ENCODE measurements at places on chromosomes 7 and 10. TPM values are rescaled to one million over a fixed set of nuclear protein-coding genes. Genes with fewer than 3 reads are reported as not detected.

The CARD11 gene
- 0.82 TPM for total RNA-seq

The ZCCHC24 gene
- total RNA-seq, result 7.8 TPM

- no peaks in the 10 kb centered on the region for H3K36me3 ChIP-seq
- DNase-seq, result no peak
- H3K4me3 ChIP-seq, result no peak overlapping the region
- no peaks in the 10 kb centered on the region for H3K4me1 ChIP-seq
Observed at GRCh38 chr7:20083781-20084180, 133.4 kb downstream of the MACC1 start.

DNA sequence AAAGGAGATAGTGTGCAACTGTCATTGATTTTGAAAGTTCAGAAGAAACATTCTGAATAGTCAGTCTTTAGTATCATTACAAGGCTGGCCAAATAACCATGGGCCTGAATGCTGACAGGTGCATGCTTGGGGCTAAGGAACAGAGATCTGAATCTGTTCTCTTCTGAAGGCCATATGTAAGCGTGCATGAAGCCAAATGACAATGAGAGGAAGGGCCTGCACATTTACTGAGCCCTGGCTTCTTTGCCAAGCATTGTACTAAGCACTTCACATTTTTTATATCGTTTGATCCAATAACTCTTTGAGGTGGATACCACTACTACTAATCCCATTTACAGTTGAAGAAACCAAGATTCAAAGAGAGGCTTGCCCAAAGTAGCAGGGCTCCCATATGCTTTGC, 22.5 kb upstream of the TIAL1 start:
- H3K4me3 ChIP-seq, result no peak overlapping the region
- H3K4me1 ChIP-seq, result peaks cover 4% of the 10 kb centered on the region
- no peak overlapping the region for H3K27ac ChIP-seq
- DNase-seq, result no peak
- no peaks in the 10 kb centered on the region for H3K27me3 ChIP-seq
- no peaks in the 10 kb centered on the region for H3K36me3 ChIP-seq

DNA sequence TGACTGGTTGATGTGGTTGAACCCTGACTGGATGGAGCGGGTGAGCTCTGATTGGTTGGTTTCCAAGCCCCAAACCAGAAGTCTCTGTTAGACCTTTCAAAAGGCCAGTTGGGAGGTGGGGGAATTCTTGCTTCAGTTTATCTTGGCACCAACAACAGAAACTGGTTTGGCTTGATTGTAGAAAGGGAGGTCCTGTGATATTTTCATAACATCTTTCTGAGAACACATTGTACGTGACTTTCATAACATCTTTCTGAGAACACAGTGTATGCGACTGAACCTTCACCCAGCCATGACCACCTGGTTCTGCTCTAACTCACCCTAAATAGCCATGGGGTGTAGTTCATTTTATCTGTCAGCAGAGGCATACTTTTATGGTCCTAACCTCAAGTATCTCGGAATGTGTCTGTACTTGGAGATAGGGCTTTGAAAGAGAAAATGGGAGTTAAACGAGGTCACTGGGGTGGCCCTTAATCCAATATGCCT, 88.3 kb downstream of the GALNT17 start:
- no peaks in the 10 kb centered on the region for H3K36me3 ChIP-seq
- H3K4me1 ChIP-seq, result no peaks in the 10 kb centered on the region
- no peak overlapping the region for H3K4me3 ChIP-seq
- no peak for DNase-seq
- no peaks in the 10 kb centered on the region for H3K27me3 ChIP-seq

- H3K27ac ChIP-seq, result no peak overlapping the region
- no peaks in the 10 kb centered on the region for H3K36me3 ChIP-seq
- peak overlapping the region; percentile 36 for H3K4me3 ChIP-seq
- DNase-seq, result no peak
- no peaks in the 10 kb centered on the region for H3K4me1 ChIP-seq
- H3K27me3 ChIP-seq, result peaks cover 6% of the 10 kb centered on the region
Observed at GRCh38 chr10:26621889-26622711, 75.4 kb upstream of the PDSS1 start.

The SEPHS1 gene
- total RNA-seq, result 47.1 TPM

GRCh38 chr7:145082366-145083161, 246.7 kb upstream of the TPK1 start:
- H3K27ac ChIP-seq, result no peak overlapping the region
- no peaks in the 10 kb centered on the region for H3K36me3 ChIP-seq
- H3K27me3 ChIP-seq, result no peaks in the 10 kb centered on the region
- no peaks in the 10 kb centered on the region for H3K4me1 ChIP-seq
- no peak for DNase-seq
- no peak overlapping the region for H3K4me3 ChIP-seq

DNA sequence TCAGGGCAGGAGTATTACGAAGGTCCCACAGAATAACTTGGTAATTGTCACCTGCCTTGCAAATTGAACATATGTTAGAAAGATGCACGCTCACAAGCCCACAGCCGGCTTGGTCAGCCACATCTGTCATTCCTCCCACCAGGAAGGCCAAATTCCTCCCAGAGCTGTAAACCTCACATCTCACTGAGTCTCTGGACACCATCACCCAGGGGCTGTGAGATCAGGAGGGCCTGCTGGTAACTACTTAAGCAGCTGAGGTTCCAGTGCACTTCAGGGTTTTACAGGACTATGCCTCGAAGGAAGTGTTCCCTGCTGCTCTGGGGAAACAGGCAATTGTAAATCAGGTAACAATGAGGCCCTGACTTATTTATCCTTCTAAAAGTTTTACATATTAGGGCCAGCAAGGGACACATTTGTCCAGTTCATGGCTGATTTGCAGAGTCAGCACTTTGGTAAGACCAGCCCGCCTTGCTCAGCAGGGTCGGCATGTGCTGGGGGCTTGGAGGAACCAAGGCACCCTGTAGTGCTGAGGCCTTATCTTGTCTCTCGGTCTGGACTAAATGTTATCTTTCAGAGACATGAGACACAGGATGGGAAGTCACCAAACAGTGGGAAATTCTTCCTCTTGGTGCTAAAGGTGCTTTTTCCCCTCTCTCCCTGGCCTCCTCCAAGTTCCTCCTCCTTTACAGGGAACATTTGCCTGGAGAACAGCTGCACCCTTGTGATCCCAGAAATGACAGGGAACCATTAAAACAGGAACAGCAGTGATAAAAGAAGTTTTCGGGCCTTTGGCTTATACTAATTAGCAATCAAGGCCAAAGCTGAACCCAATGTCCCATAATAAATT, 34.3 kb downstream of the PYROXD2 start:
- no peak for DNase-seq
- no peak overlapping the region for H3K27ac ChIP-seq
- no peak overlapping the region for H3K4me3 ChIP-seq

DNA sequence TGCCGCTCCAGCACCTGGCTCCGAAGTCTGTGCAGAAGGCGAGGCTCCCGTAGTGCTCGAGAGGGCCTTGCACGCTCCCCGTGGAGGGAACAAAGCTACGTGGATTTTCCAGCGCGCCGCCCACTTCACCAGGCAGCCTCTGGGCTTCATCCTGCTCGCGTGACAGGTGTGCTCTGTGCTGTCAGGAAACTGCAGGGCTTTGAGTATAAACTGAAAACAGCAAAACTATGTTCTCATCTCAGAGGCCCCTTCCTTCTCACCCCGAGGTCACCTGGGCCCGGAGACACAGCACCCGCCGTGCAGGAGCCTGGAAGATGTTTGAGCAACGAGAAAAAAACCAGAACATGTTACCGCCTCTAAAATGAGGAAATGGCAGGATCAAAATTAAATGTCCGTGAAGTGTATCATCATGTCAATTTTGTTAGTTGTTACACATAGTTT, 17.6 kb upstream of the GPR146 start:
- peaks cover 4% of the 10 kb centered on the region for H3K36me3 ChIP-seq
- DNase-seq, result no peak
- H3K4me1 ChIP-seq, result peaks cover 30% of the 10 kb centered on the region
- H3K27ac ChIP-seq, result peak overlapping the region; percentile 74

DNA sequence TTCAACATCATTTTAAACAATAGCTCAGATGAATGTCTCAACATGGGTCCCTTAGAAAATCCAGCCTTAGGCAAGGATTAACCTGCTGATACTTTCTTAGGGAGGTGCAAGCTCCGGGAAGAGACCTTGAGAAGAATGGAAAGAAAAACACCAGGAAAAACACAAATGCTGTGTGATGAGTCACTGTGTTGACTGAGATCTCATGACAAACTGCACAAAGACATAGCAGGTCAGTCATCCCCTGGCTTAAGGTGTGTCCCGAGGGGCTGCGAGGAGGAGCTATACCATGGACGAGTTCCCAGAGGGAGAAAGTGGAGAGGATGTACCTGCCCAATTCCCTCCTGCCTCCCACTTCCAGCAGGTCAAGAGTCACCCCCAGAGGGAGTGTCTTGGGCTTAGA, 98.0 kb downstream of the TEX36 start:
- no peak overlapping the region for H3K27ac ChIP-seq
- H3K36me3 ChIP-seq, result no peaks in the 10 kb centered on the region
- H3K27me3 ChIP-seq, result peaks cover 10% of the 10 kb centered on the region
- DNase-seq, result no peak
- no peaks in the 10 kb centered on the region for H3K4me1 ChIP-seq

DNA sequence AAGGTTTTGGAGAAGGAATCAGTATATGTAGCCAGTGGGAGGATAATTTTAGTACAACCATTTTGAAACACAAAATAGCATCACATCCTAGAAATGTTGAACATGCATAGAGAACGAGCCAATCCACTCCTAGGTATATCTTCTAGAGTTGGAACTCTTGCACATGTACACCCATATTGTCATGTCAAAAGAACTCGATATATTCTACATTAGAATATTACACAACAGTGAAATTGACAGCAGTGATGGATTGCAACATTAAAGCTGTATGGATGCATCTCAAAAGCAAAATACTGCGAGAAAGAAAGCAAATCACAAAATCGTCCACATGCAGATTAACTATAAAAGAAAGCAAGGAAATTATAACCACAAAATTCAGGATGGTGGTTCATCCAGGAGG, 159.3 kb upstream of the NEBL start:
- no peaks in the 10 kb centered on the region for H3K4me1 ChIP-seq
- no peaks in the 10 kb centered on the region for H3K36me3 ChIP-seq
- H3K27ac ChIP-seq, result no peak overlapping the region
- DNase-seq, result no peak
- H3K27me3 ChIP-seq, result no peaks in the 10 kb centered on the region

The CACNB2 gene
- not detected for total RNA-seq

The IKZF1 gene
- total RNA-seq, result 0.77 TPM

The BTAF1 gene
- 33.8 TPM for total RNA-seq

- H3K27me3 ChIP-seq, result no peaks in the 10 kb centered on the region
- H3K27ac ChIP-seq, result peak overlapping the region; percentile 95
- DNase-seq, result peak; percentile 92
Observed at GRCh38 chr7:2863461-2864066, 19.5 kb upstream of the GNA12 start.

The BAMBI gene
- total RNA-seq, result 3.9 TPM

DNA sequence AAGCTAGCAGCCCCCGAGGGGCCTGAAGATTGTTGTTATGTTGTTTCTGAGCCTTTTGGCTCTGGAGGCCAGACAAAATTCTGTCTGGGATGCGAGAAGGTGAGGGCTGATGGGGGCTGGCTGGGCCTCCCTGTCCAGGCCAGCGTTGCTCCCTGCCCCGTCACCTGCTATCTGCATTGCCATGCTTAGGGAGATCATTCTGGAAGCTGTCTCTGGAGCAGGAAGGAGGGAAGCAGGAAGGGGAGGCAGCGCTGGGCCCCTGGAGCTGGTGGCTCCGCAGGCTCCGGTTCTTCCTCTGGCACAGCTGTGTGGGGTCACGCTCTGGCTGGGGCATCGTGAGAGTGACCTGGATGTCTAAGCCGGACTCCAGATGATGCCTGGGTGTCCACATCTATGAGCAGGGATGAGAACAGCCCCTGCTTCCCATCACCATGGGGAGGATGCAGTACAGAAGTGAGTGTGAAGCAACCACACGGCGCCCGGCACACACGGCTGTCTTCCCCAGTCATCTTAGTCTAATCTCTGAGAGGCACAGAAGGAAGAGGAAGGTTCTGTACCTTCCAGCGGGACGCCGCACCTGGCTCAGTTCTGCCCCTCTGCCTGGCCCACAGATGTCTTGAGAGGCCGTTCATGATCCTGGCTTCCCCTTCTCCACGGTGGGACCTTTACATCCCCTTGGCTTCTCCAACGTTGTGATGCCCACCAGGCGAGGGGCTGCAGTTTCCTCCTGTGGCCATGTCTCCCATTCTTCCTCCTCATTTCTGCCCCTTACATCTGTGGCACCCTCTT, 11.9 kb upstream of the NPS start:
- H3K4me1 ChIP-seq, result no peaks in the 10 kb centered on the region
- no peak for DNase-seq
- H3K36me3 ChIP-seq, result no peaks in the 10 kb centered on the region
- no peak overlapping the region for H3K4me3 ChIP-seq
- no peak overlapping the region for H3K27ac ChIP-seq

The SEC61A2 gene
- total RNA-seq, result 8.8 TPM

The ARL3 gene
- total RNA-seq, result 20.7 TPM

GRCh38 chr10:68047554-68048327, 27.3 kb downstream of the HERC4 start:
- DNase-seq, result no peak
- H3K27me3 ChIP-seq, result no peaks in the 10 kb centered on the region
- H3K4me3 ChIP-seq, result no peak overlapping the region
- H3K4me1 ChIP-seq, result peaks cover 39% of the 10 kb centered on the region
- H3K36me3 ChIP-seq, result peaks cover 16% of the 10 kb centered on the region

- no peak for DNase-seq
- no peak overlapping the region for H3K27ac ChIP-seq
- no peaks in the 10 kb centered on the region for H3K36me3 ChIP-seq
- no peaks in the 10 kb centered on the region for H3K4me1 ChIP-seq
Observed at GRCh38 chr7:142668495-142668894, 80.8 kb upstream of the PRSS1 start.

The WNT8B gene
- total RNA-seq, result not detected

DNA sequence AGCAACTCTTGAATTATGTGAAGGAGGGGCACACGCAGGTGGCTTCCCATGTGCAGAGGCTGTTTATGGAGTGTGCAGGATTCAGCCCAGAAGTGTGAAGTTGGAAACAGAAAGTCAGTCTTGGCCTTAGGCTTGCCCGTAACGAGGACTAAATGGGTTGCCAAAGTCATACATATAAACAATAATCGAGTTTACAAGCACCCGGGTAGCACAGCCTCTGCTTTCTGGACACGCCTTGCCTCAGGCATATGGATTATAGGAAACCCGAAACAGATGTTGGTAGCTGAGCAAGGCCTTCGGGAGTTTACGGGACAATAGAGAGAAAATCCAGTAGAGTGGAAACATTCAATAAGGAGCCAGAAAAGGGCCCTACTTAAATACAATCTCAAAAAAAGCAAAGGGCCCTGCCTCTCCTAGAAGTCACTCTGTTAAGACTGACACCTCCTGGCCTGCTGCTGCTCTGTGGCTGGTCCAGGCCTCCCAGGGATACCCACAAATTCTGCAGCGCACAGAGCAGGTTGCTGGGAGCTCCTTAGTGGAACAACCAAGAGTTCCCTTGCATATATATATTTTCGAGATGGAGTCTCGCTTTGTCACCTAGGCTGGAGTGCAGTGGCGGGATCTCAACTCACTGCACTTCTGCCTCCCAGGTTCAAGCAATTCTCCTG, 48.5 kb downstream of the SMKR1 start:
- no peaks in the 10 kb centered on the region for H3K4me1 ChIP-seq
- H3K27me3 ChIP-seq, result no peaks in the 10 kb centered on the region
- no peaks in the 10 kb centered on the region for H3K36me3 ChIP-seq
